ENCODE measurements at places on chromosomes 2 and 18.

DNA sequence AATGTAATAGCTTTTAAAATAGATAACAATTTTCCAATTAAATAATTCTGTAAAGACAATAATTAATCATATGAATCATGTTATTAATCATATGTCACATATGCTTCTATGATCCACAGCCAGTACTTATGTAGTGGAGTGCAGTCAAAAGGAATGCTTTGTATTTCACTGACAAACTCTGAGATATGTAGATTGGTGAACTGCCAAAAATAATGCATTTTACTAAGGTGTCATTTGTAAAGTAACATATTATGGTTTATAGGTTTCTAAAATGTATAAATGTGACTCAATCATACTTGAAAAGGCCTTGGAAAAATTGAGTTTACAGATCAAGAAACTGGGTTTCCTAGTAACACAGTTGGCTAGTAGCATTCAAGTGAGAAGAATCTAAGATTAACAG, 93.8 kb upstream of the KCNH7 start:
- DNase-seq: no peak

DNA sequence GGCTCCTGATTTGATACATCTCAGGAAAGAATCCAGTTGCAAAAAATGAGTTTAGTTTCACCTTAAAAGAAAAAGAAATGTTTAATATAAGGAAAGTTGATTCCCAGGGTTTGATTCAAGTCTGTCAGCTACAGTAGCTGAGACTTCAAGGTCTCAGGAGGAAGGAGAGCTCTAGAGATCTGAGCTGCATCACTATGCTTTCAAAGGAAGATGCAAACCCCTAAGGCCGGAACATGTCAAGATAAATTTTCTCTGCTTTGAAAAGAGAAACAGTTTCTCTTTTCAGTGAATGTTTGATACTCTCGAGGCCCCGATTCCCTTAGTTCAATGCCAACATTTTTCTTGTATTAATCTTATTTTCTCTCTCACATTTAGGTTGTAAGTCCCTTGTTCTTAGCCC, 128.6 kb downstream of the RGPD3 start:
- no peak for DNase-seq

DNA sequence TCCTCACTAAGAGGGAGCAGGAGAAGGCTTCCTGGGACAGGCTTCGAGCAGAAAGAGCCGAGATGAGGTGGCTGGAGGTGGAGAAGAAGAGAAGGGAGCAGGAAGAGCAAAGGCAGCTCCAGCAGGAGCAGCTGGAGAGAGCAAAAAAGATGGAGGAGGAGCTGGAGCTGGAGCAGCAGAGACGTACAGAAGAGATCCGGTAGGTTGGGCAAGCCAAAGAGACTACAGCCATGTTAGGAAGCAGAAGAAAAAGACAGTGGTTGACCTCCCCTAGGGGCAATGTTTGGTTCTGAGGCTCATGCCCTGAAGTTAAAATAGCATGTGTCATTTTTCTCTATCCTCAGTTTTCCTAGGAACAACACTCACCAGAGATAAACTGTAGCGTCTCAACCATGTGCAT, 45.1 kb downstream of the SUMO1 start:
- DNase-seq: no peak

GRCh38 chr2:187358531-187358930, 89.5 kb downstream of the CALCRL start:
- DNase-seq: no peak

GRCh38 chr18:44410740-44411139, 269.9 kb upstream of the SETBP1 start:
- DNase-seq: no peak

GRCh38 chr18:12060182-12060870, 33.3 kb upstream of the ANKRD62 start:
- no peak for DNase-seq

DNA sequence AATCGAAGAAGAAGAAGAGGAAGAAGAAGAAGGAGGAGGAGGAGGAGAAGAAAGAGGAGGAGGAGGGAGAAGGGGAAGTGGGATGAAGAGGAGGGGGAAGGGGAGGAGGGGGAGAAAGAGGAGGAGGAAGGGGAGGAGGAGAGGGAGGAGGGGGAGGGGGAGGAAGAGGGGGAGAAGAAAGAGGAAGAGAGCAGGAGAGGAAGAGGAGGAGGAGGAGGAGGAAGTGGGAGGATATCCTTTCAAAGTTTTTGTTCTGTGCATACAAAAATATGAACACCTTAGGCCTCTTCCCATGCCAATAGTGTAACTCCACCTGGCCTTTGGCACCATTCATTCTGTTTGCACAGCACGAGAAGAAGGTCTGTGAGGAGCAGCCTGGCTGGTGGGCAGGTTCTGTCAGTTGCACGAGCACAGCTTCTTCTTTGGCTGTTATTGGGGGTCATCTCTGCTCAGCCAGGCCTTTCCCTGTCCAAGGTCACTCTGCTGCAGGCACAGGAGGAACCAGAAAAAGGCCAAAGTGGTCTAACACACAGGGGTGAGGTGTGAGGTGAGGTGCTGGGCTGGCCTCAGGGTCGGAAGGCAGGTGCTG, 25.8 kb upstream of the PLB1 start:
- no peak for DNase-seq

DNA sequence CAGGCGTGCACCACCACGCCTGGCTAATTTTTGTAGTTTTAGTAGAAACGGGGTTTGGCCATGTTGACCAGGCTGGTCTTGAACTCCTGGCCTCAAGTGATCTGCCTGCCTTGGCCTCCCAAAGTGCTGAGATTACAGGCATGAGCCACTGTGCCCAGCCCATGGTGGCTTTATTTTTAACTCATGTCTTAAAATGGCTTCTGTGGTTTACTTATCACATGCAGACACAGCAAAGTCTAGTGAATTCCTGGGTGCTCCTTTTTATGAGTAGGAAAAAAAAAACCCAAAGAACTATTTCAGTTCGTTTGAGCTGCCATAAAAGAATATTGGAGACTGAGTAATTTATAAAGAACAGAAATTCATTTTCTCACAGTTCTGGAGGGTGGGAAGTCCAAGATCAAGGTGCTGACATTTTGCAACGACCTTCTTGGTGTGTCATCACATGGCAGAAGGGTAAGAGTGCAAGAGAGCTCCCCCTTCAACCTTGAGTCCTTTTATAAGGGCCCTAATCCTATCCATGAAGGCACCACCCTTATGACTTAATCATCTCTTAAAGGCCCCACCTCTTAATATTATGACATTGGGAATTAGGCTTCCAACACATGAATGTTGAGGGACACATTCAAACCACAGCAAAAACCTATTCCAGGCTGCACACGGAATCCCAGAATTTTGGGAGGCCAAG, 12.6 kb upstream of the REL start:
- no peak for DNase-seq

GRCh38 chr2:223727562-223727961, 109.8 kb downstream of the AP1S3 start:
- DNase-seq: peak; percentile 73

- DNase-seq: no peak
Measured at GRCh38 chr18:62485684-62486083, 37.1 kb upstream of the ZCCHC2 start.

DNA sequence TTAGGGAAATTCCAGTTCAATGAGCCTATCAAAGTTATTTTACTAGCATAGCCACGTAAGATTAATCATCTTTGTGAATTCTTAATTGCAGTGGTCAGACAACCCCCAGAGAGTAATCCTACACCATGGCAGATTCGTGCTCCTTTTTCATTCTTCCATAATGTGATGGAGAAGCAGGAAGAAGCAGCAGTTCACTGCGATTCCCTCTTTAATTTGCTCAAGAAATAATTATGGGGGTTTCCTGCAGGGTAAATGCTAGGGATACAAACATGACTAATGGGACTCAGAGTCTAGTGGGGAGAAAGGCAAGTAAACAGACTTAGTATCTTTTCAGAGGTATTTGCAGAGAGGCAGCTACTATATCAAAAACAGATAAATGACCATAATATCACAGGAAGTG, 175.8 kb upstream of the HNRNPA3 start:
- DNase-seq: no peak

GRCh38 chr18:67232406-67232805, 284.1 kb downstream of the DSEL start:
- DNase-seq: no peak

DNA sequence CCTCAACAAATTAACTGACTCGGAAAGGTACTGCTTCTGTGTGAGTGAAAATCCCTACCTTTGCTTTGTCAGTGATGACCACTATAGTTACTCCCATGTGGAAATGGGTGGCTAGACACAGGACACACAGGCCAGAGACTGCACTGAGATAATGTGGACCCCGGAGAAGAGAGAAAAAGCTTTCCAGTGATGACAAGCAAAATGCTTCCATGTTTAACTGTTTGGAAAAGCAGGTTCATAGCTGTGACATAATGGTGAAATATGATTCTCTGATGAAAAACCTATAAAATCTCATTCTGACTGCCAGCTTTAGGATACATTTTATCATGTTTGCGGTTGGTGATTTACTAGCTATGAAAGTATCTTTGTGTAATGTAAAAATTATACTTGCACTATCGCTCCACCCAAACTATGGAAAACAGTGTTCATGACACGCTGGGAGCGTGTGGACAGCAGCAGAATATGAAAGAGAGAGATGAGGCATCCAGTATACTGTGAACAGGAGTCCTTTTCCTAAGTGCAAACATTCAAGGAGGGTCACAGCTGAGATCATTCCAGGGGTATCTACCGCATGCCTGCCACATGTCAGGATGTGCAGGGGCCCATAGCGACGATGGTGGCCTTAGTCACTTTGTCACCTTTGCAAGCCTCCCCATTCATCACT, 782.7 kb upstream of the SOX11 start:
- no peak for DNase-seq

GRCh38 chr2:140596447-140596846, 1534.4 kb downstream of the LRP1B start:
- no peak for DNase-seq

- DNase-seq: no peak
Measured at GRCh38 chr2:153601812-153602211, 123.2 kb upstream of the RPRM start.

DNA sequence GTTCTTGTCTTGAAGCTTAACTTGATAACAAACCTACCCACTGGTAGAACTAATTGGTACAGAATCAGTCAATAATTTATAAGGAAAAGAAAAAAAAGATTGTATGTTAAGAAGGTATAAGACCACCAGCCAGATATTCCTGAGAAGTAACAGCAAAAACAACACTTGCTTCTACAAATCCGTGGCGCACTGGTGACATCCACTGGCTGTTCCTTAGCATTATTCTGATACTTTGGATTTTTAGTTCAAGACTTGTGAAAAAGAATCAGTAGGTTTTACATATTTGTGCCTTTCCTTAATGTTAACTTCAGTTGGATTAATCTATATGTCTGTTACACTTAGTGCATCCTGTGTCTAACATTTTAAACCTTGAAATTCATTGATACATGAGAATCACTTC, 141.8 kb downstream of the GRB14 start:
- DNase-seq: no peak

GRCh38 chr2:10433264-10433946, 14.7 kb downstream of the ODC1 start:
- DNase-seq: no peak

DNA sequence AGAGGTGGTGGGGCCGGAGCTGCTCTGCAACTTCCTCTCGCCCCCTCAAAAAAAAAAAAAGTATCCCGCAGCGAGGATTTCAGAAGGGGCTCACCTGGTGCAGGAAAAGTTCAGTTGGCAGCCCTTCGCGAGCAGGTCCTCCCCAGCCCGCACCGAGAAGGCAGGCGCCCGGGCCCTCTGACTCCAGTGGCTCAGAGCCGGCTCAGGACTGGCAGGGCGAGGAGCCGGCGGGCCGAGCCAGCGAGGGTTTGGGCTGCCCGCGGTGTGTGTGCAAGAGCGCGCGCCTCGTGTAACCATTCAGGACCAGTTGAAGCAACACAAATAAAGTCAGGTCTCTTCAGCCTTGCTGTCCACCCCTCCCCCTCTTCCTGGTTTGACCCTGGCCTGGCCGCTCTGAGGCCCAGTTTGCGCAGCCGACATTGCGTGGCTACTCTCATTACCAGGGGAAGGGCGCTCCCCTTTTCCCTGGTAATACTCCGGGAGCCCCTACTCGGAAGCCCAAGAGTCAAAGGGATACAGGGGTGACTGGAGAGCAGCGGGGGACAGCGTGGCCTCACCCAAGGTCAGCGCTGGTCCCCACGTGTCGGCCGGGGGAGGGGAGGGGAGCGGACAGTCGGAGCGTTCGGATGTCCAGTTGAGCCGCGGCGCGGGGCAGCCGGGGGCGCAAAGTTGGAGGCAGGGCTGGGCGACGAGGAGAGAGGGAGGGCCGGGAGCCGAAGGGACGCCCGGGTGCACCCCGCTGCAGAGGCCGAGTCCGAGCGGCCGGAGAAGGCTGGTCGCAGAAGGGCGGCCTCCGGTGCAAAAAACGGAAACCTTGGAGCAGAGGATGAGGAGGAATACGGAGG, 12.3 kb downstream of the EN1 start:
- DNase-seq: no peak

GRCh38 chr2:99971326-99971900, 171.0 kb downstream of the AFF3 start:
- no peak for DNase-seq

GRCh38 chr2:23793476-23793875, 133.4 kb downstream of the ATAD2B start:
- no peak for DNase-seq

Measured in NAMALWA (cell line).